ENCODE measurements at places on chromosomes 11 and 22.
A peak's percentile ranks its signal among the peaks of the same experiment; 100 is the strongest.

GRCh38 chr22:31977141-31977841 is 33.0 kb downstream of the YWHAH start:
- peak; percentile 86 for DNase-seq

DNA sequence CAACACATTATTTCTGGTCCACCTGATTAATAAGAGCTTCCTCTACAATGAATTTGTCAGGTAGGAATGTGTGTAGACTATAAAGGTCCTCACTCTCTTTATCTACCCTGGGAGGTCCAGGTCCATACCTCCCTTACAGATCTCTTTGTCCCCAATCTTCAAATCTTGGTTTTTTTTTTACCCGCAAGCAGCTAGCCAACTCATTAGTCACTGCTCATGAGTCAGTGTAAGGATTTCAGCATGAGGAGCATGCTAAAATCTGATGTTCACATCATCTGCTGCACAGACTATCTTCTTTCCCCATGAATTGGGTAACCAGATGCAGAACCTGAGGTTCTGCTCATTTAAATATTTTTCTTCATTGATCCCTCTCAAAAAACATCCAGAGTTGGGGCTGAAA is 397.0 kb upstream of the ISX start:
- DNase-seq, result no peak

- no peak for DNase-seq
These were observed 10.3 kb downstream of the MRGPRF start for GRCh38 chr11:69002570-69003231.

DNA sequence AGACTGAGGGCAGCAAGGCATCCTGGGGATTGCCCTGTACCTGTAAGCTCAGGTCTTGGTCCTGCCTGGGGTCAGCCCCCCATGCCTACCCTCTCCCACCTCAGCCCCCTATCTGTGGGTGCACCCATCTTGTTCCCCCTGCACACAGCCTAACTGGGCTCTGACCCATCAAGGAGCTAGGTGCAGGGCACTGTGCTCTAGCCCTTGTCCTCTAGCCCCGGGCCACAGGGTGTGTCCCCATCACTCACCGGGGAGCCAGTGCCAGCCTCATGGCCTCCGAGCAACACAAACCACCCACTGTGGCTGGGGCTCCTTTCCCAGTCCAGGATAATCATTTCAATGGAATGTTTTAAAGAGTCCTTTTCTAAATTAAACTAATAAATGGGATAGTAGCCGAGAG is 293.9 kb upstream of the PLET1 start:
- DNase-seq, result no peak

DNA sequence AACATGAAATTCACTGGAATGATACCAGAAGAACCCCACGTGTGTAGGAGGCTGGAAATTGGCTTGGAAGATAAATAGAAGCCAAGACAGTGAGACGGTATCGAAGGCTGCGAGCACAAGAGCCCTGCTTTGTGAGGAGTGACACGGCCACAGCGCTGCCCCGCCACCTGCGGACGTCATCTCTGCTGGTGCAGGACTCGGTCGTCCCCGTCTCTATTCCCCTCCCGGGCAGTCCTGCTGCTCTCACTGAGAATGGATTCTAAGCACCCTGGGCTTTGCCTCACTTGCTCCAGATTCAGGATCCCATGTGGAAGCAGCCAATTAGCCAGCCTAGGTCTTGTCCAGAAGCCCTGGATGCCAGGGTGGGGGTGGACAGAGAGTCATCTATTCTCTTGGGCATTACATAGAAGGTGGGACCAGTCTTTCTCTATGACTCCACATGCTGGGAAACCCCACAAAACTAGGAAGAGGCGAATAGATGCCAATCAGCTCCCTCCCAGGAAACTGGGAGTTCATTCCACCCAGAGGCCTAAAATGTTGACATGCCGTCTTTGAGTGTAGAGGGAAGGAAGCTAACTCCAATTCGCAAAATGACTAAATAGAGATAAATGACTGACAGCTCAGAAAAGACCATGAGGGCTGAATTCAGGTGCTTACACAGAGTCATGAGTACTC is 25.1 kb downstream of the APOL3 start:
- DNase-seq, result no peak

GRCh38 chr22:32561163-32561562 is 86.6 kb downstream of the FBXO7 start:
- no peak for DNase-seq

- no peak for DNase-seq
These were observed 429 bp downstream of the SLC39A13 start for GRCh38 chr11:47408598-47409439.

DNA sequence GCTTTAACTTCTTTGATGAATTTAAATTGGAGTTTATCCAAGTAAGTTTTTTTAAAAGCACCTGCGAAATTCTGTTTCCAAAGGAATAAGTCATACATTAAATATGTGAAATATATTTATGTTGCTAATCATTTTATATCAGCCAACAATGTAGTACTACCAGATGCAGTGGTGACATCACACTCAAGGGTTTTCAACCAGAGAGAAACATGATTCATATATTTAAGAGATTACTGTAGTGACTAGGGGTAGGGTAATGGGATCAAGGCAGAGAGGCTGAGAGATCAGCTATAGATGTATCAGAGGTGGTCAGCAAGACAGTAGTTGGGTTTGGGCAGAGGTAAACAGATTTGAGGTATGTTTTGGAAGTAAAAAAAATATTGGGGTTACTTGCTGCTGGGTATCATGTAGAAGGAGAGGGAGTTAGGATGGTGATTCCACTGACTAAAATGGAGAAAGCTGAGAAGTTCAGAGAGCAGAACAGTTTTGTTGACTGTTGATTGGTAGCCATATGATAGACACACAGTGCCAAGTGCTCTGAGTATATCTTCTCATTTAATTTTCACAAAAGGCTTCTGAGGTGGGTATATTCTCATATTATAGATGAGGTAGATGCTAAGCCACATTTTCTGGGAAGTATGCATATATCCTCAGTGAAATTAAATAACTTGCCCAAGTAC is 39.4 kb downstream of the CEP57 start:
- DNase-seq, result no peak

DNA sequence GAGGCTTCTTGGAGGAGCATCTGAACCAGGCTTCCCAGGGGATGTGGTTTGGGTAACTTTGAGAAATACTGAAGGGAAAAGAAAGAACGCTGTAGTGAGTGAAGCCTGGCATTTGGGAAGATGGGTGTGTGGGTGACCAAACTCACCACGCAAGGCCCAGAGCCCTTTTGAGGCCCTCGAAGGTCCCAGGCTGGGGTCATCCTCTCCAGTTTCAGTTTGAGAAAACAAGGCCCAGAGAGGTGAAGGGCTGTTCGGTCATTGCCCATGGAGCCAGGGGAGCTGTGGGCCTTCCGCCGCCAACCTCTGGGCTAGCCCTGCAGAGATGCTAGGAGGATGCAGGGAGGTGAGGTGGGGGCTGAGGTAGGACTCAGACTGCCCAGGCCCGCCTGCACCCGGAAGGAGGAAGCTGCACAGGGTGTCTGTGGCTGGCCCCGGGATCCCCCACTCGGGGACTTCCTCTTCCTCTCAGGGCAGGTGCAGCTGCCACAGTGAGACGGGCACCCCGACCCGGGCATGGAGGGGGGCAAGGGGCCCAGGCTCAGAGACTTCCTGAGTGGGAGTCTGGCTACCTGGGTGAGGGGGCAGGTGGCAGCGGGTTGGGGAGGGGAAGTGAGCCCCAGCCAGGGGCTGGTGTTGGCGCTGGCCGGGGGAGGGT is at the start of gene CCDC88B:
Gene CCDC88B, plus strand, starts transcription at position 451 of the 655 bp plus-strand sequence. Its CDS starts 63 bp downstream, at position 514.
- DNase-seq, result peak; percentile 94

GRCh38 chr11:8567602-8568198 is 26.3 kb downstream of the STK33 start:
- no peak for DNase-seq

- DNase-seq, result no peak
These were observed 50.4 kb downstream of the ST3GAL4 start for GRCh38 chr11:126405906-126406305.

GRCh38 chr11:67303132-67303834 is at the start of gene SSH3:
TSS of gene SSH3 (plus strand) at chr11:67303530. CDS start at chr11:67303626, 96 bp downstream.
- DNase-seq, result peak; percentile 67

DNA sequence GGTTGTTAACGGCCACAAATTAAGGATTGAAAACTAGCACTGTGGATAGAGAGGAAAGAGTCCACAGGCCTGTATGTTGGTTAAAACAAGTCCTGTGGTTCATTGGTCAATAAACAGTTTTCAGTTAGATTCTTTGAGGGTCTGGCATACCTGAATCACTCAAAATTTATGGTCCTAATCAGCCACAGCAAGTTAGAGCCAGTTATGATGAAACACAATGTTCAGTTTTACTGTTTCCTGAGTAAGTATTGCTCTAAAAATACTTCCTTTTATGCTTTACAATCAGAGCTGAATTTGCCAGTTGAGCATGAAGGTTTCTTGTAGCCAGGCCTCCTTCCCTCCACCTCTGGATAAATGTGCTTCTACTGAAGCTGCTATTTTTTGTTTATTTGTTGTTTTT is 12.9 kb upstream of the CAT start:
- no peak for DNase-seq
